AG09319 (cell line): ENCODE measurements at places on chromosomes 6 and 20.

DNA sequence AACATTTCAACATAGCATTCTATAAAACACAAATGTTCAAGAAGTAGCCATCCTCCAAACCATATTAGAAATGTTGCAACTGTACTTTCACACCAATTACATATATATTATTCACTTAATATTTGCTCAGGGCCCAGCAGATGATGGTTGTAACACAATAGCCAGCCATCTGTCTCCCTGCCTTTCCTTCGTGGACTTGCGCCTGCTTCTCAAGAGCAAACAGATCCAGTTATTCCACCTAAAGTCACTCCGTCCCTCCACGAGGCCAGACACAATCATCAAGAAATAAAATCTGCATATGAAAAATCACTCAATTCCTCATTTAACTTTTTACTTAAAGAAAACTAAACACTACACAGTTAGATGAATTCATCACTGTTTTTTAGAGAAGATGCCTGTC lies 160.4 kb downstream of the RALGAPA2 start:
- no peak for DNase-seq

GRCh38 chr6:112488238-112488637 lies 141.1 kb downstream of the RFPL4B start:
- no peak for DNase-seq

DNA sequence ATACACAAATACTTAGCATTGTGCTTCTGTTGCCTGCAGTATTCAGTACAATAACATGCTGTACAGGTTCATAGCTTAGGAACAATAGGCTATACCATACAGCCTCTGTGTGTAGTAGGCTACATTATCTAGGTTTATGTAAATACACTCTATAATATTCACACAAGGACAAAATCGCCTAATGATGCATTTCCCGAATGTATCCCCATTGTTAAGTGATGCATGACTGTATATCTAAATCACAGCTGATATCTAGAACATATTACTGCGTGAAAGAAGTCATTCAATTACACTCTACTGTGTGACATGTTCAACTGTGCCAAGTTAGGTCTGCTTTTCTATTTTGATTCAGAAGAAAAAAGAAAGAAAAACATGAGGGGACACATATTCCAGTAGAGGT lies 633.5 kb downstream of the RFPL4B start:
- no peak for DNase-seq

GRCh38 chr6:162467679-162468078 lies 259.9 kb downstream of the PRKN start:
- DNase-seq: no peak

- DNase-seq: no peak
Measured at GRCh38 chr6:141482796-141483597, 649.7 kb upstream of the GJE1 start.

DNA sequence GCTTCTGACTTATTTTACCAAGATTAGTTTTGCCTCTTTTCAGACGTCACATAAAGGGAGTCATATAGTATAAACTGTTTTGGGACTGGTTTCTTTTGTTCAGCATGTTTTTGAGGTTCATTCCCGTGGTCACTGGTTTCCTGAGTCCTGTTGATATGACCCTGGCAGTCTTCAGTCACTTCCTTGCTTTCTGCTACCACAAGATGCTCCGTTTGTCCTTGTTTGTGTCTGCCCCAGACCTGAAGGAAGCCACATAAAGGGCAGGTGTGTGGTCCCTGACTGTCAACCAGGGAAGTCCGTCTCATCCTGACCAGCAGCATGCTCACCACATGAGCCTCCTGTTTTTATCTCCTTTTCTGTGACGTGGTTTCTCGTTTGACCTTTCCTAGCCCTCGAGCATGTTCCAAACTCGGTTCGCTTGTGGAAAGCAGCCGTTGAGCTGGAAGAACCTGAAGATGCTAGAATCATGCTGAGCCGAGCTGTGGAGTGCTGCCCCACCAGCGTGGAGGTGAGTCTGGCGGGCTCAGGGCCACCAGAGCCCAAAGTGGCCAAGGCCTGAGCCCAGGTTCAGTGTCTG lies 26.1 kb upstream of the C20orf204 start:
- DNase-seq: no peak

DNA sequence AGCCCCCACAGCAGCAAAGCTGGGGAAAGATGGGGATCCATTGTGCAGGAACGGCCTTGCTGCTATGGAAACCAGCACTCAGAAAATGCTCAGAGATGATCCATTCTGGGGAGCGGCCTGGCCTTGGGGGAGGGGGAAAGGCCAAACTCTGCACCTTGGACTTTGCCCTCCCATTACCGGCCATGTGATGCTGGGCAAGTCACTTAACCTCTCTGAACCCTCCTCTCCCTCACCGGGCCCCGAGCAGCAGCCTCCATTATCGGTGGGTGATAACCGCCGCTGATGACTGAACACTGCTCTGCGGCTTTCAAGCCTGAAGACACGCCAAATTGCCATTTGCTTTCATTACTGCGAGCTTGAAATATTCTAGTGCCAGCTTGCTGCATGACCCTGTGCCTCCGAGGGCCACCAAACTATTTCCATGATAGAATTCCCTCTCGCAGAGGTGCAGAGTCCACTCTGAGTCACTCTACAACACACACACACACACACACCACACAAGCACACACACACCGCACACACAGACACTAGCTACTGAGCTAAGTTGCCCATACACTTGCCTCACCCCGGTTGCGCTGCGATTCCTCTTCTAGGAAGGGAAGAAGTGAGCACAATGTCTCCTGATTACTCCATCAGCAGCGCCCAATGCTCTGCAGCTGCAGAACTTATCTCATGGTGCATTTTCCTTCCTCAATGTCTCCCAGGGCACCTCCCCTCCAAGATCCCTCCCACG lies 20.6 kb upstream of the SIRPA start:
- no peak for DNase-seq

DNA sequence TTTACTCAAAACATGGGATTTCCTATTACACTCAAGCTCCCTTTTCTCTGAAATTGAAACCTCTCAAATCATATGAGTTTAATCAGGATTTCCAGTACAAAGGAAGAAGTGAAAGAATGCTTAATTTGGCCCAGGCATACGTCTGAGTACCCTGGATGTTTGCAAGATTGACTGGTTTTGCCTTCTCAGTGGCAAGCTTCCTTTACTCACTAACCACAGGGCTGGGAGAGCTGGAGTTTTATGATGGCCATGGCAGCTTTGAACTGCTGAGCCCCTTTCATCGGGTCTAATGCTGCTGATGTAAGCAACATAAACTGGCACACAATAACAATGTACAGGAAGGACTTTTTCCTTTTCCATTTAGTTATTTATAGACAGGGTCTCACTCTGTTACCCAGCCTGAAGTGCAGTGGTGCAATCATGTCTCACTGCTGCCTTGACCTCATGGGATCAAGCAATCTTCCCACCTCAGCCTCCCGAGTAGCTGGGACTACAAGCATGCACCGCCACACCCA lies 194.8 kb downstream of the SLC35F1 start:
- no peak for DNase-seq

DNA sequence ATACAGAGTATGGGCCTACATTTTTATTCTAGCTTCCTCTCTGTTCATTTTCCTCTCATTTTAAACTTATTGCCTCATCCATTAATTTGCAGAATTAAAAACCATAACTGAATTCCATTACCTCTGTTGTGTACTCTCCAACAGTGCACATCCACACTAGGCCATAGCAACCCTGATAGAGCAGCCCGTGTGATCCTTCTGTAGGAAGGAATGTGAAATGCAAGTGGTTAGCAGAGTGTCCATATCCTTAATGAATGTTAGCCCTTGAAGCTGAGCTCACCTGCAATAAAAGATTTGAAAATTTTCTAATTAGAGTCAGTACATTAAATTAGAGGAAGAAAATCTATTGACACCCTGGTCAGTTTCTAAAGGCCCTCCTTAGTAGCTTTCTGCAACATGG lies 6.5 kb upstream of the GRIK2 start:
- no peak for DNase-seq

- no peak for DNase-seq
Measured at GRCh38 chr6:129605967-129606366, 104.0 kb downstream of the ARHGAP18 start.
